Memory B cell (primary cell): ENCODE measurements at places on chromosomes 13 and 19.
A peak's percentile ranks its signal among the peaks of the same experiment; 100 is the strongest.

DNA sequence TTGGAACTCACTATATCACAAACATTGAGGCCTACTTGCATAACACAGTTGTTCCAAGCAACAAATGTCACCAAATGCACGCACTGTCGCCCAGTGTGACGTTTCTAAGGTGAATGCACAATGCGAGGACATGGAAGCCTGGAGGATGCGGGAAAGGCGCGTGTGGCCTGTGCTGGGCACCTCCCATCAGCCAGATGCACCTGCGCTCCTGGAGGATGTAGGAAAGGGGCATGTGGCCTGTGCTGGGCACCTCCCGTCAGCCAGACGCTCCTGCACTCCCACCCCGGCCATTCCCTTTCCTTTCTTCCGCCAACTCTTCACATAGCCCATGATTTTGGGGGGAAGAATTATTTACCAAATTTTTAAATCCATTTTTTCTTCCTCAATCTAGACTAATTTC, 202.4 kb upstream of the SOX1 start:
- no peaks in the 10 kb centered on the region for H3K36me3 ChIP-seq
- H3K4me1 ChIP-seq: no peaks in the 10 kb centered on the region
- H3K27ac ChIP-seq: no peak overlapping the region
- no peaks in the 10 kb centered on the region for H3K27me3 ChIP-seq
- DNase-seq: no peak
- no peak overlapping the region for H3K4me3 ChIP-seq

DNA sequence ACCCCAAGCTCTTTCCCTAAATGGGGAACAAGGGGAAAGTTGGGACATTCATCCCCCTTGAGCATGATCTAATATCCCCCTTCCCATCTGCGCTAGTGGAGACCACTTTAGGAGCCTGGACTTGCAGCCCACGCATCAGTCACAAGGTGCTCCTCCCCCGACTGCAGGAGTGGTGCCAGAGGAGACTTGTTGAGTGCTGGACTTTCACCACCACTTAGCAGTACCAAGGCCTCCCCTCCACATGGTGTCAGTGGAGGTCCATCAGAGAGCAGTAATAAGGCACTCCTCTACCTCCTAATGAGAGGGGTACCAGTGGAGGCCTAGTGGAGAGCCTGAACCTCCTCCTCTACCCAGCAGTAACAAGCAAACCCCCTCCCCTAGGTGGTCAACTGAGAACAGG, 22.5 kb downstream of the CAB39L start:
- H3K27ac ChIP-seq: no peak overlapping the region
- DNase-seq: no peak
- H3K27me3 ChIP-seq: peaks cover 3% of the 10 kb centered on the region
- no peaks in the 10 kb centered on the region for H3K36me3 ChIP-seq
- H3K4me3 ChIP-seq: no peak overlapping the region
- H3K4me1 ChIP-seq: peaks cover 3% of the 10 kb centered on the region

GRCh38 chr19:48616491-48617056, 1.7 kb upstream of the FAM83E start:
- no peaks in the 10 kb centered on the region for H3K27me3 ChIP-seq
- peak overlapping the region; percentile 98 for H3K4me3 ChIP-seq
- DNase-seq: no peak
- peak overlapping the region; percentile 72 for H3K27ac ChIP-seq

GRCh38 chr13:76929320-76929719, 19.0 kb upstream of the ACOD1 start:
- no peak overlapping the region for H3K4me3 ChIP-seq
- no peak overlapping the region for H3K27ac ChIP-seq
- H3K27me3 ChIP-seq: peaks cover 2% of the 10 kb centered on the region
- DNase-seq: no peak
- H3K36me3 ChIP-seq: no peaks in the 10 kb centered on the region

DNA sequence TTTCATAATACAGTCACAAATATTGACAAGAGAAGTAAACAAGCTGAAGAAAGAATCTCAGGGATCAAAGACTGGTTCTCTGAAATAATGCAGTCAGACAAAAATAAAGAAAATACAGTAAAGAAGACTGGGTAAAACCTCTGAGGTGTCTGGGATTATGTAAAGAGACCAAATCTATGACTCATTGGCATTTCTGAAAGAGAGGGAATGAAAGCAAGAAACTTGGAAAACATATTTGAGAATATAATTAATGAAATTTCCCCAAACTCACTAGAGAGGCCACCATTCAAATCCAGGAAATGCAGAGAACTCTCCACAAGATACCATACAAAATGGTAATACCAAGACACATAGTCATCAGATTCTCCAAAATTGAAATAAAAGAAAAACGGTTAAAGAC, 53.0 kb upstream of the GPC6 start:
- no peaks in the 10 kb centered on the region for H3K4me1 ChIP-seq
- no peak overlapping the region for H3K4me3 ChIP-seq
- H3K27me3 ChIP-seq: no peaks in the 10 kb centered on the region
- H3K27ac ChIP-seq: no peak overlapping the region
- peaks cover 2% of the 10 kb centered on the region for H3K36me3 ChIP-seq

DNA sequence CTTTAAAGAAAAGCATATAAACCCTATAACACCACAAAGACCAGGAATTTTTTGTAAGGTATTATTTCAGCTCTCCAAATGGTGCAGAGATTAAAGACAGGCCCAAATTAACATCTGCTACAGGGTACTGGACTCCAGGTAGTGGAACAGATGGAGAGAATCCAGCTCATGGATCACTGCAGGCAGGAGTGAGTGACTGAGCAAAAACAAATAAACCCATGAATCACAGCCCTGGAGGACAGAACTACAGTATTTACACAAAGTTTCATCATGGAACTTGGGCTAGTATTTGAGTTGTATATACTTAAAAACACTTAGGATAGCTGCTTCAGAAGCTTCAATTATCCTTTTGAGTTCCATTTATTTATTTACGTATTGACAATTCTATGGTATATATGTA, 132.8 kb upstream of the SPRY2 start:
- no peaks in the 10 kb centered on the region for H3K36me3 ChIP-seq
- H3K4me1 ChIP-seq: peaks cover 2% of the 10 kb centered on the region
- no peak overlapping the region for H3K4me3 ChIP-seq

DNA sequence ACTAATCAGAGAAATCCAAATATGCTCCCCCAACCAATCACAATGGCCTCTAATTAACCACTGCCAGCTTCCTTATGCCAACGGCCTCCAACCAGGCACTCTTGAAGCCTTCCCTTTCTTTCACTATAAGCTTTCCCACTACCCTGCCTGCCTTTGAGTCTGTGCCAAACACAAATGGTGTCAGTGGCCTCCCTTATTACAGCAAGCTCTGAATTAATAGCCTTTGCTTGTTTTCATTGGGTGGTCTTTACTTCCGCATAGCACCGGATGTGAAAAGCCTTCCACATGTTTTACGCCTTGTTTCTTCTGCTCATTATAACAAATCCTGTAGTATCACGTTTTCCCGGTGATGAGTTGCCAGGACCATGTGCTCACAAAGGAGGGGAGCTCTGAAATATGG, 1.4 kb upstream of the EDDM13 start:
- no peaks in the 10 kb centered on the region for H3K4me1 ChIP-seq
- no peak overlapping the region for H3K27ac ChIP-seq
- no peaks in the 10 kb centered on the region for H3K27me3 ChIP-seq

GRCh38 chr19:34049944-34050343, 122.4 kb upstream of the LSM14A start:
- no peak overlapping the region for H3K27ac ChIP-seq
- H3K4me3 ChIP-seq: no peak overlapping the region
- no peak for DNase-seq
- peaks cover 23% of the 10 kb centered on the region for H3K27me3 ChIP-seq
- no peaks in the 10 kb centered on the region for H3K4me1 ChIP-seq
- peaks cover 2% of the 10 kb centered on the region for H3K36me3 ChIP-seq

- H3K4me3 ChIP-seq: no peak overlapping the region
- no peak for DNase-seq
- peaks cover 2% of the 10 kb centered on the region for H3K36me3 ChIP-seq
- H3K4me1 ChIP-seq: no peaks in the 10 kb centered on the region
Measured at GRCh38 chr13:77865622-77866021, 53.0 kb downstream of the EDNRB start.

GRCh38 chr19:48582168-48582567, 24.4 kb upstream of the SPACA4 start:
- H3K27me3 ChIP-seq: peaks cover 3% of the 10 kb centered on the region
- no peak overlapping the region for H3K27ac ChIP-seq
- DNase-seq: no peak
- no peak overlapping the region for H3K4me3 ChIP-seq
- H3K4me1 ChIP-seq: peaks cover 4% of the 10 kb centered on the region
- peaks cover 4% of the 10 kb centered on the region for H3K36me3 ChIP-seq

DNA sequence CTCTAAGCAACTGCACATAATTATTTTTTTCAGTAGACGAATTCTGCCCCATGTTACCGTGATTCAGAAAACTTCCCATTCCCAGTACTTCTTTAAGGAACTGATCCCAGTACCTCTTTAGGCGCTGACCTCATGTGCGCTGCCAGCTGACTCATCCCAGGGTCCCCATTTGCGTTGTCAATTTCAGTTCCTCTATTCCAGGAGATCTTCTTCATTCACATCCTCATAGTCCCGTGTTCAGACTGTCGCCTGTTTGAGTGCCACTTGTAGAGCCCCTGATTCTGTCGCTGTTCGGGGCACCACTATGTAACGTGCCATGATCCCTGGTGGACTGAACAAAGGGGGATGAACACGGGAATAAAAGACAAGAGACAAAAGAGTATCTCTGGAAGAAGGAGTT, 16.4 kb downstream of the FPR3 start:
- no peak overlapping the region for H3K27ac ChIP-seq
- H3K36me3 ChIP-seq: no peaks in the 10 kb centered on the region
- no peak for DNase-seq
- H3K4me3 ChIP-seq: no peak overlapping the region

- peaks cover 9% of the 10 kb centered on the region for H3K27me3 ChIP-seq
- H3K4me3 ChIP-seq: no peak overlapping the region
- peaks cover 2% of the 10 kb centered on the region for H3K4me1 ChIP-seq
- no peaks in the 10 kb centered on the region for H3K36me3 ChIP-seq
- no peak overlapping the region for H3K27ac ChIP-seq
Measured at GRCh38 chr13:91245288-91245687, 102.2 kb upstream of the MIR17HG start.

- H3K27me3 ChIP-seq: no peaks in the 10 kb centered on the region
- DNase-seq: no peak
- H3K4me3 ChIP-seq: no peak overlapping the region
Measured at GRCh38 chr13:41701676-41702075, 244.3 kb downstream of the RGCC start.

GRCh38 chr19:5078182-5078581, 109.3 kb downstream of the KDM4B start:
- peaks cover 14% of the 10 kb centered on the region for H3K36me3 ChIP-seq
- no peak for DNase-seq
- H3K4me3 ChIP-seq: no peak overlapping the region
- no peaks in the 10 kb centered on the region for H3K27me3 ChIP-seq
- no peak overlapping the region for H3K27ac ChIP-seq

GRCh38 chr19:39351537-39352064, 9.4 kb downstream of the SAMD4B start:
- H3K27me3 ChIP-seq: no peaks in the 10 kb centered on the region
- H3K36me3 ChIP-seq: peaks cover 32% of the 10 kb centered on the region
- no peak overlapping the region for H3K4me3 ChIP-seq

GRCh38 chr13:101473458-101473857, 21.0 kb downstream of the ITGBL1 start:
- H3K4me3 ChIP-seq: no peak overlapping the region
- no peaks in the 10 kb centered on the region for H3K36me3 ChIP-seq
- no peak overlapping the region for H3K27ac ChIP-seq

DNA sequence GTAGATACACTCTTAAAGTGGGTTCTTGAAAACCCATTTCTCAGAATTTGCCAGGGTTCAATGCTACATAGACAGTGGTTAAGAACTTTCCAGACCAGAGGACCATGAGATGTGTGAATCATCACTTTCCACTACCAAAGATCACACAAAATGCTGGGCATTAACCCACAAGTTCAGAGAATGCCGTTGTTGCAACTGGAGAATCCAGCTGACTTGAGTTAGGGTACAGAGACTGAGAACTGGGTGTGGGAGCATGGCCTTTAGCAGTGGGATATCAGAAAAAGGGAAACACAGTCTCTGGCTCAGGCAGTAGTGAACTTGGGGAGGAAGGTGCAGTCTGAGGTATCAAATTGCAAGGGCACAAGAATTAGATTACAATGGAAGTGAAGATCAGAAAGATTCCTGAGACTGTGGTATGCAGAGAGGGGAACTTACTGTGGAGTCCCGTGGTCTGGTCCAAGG, 51.5 kb upstream of the WDFY2 start:
- no peaks in the 10 kb centered on the region for H3K27me3 ChIP-seq
- peaks cover 18% of the 10 kb centered on the region for H3K4me1 ChIP-seq
- H3K27ac ChIP-seq: no peak overlapping the region
- no peak overlapping the region for H3K4me3 ChIP-seq
- DNase-seq: no peak
- no peaks in the 10 kb centered on the region for H3K36me3 ChIP-seq

DNA sequence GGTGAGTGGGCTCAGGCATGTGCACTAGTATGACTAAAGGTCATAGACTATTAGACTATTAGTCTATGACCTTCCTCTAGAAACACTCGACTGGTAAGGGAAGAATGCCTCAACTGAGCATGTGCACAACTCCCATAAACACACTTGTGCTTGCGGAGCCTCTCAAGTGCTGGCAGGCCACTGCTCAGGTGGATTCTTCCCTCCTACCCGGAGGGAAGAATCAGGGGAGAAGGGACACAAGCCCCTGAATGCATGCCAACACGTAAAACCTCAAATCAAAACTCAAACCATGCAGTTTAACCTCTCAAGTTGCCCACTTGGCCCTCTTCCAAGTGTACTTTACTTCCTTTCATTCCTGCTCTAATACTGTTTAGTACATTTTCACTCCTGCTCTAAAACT, 287.6 kb upstream of the SGCG start:
- no peak overlapping the region for H3K27ac ChIP-seq
- peaks cover 1% of the 10 kb centered on the region for H3K27me3 ChIP-seq
- H3K36me3 ChIP-seq: no peaks in the 10 kb centered on the region
- H3K4me1 ChIP-seq: no peaks in the 10 kb centered on the region

DNA sequence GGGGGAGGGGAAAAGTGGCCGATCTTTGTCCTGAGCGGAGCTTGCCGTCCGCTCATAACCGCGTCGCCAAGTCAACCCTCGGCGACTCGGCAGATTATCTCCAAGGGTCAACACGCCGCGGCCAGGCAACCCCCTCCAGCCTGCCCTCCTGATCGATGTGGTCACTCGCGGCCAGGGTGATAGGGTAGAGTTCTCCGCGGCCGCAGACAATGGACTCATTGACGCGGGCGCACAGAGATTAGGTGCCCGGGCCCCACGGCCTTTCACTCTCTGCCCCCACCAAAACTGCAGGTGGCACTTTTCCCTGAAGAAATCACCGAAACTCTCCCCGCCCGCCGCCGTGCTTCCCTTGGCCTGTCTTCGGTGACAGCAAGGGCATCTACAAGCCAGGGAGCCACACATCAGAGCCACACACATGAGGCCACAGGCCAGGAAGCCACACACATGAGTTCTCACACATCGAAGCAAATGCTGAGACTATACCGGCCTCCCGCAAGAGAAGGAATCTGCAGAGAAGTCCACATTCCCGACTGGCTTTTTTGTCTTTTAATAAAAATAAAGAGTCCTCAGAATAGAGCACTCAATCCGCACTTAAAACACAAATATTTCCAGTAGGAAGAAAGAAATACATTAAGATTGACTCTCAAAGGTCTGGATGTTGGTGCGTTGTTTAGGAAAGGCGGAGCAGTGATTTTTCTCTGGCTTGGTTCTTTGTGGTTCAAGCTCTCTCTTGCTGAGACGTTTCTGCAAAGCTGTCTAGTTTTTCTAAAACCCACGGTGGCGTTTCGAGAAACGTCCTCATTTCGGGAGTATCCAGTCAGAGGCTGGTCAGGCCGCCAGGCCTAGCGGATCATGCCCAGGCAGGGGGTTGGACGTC, 1.5 kb upstream of the PDX1 start:
- DNase-seq: no peak
- peaks cover 10% of the 10 kb centered on the region for H3K4me1 ChIP-seq
- H3K36me3 ChIP-seq: peaks cover 2% of the 10 kb centered on the region
- H3K4me3 ChIP-seq: no peak overlapping the region
- no peak overlapping the region for H3K27ac ChIP-seq
- H3K27me3 ChIP-seq: peaks cover 28% of the 10 kb centered on the region
